RPMI8226 (cell line): ENCODE measurements at places on chromosomes 7 and 10.
A peak's percentile ranks its signal among the peaks of the same experiment; 100 is the strongest.

GRCh38 chr10:60346661-60347060 lies 43.0 kb downstream of the ANK3 start:
- no peak for DNase-seq

GRCh38 chr7:127150543-127150942 lies 102.2 kb downstream of the GRM8 start:
- no peak for DNase-seq

GRCh38 chr7:30186725-30187124 lies 51.9 kb downstream of the MTURN start:
- no peak for DNase-seq

DNA sequence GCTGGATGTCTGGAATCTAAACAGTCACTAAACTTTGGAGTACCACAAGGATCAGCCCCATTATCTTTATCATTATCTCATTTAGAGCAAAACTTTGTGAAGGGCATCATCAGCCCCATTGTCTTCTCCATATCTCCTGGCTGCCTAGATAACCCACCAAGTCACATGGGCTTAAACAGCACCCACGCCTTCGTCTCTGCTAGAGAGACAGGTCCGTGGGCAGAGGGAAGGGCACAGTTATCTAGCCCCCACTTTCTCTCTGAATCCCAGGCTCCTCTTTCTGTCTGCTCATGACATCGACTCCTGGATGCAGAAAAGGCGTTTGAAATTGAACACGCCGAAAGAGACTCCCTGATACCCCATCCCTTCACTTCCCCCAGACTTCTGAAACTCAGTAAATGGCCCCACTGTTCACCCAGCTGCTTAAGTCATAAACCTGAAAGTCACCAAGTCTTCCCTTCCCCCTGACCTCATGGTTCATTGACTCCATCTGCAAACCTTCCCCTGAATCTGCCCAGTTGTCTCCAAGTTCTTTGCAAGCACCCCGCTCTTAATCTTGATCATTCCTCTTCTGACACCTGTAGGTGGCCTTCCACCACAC lies 20.9 kb upstream of the PARD3 start:
- DNase-seq, result no peak

- DNase-seq, result no peak
These were observed 8.1 kb upstream of the REPIN1 start for GRCh38 chr7:150360363-150361058.

DNA sequence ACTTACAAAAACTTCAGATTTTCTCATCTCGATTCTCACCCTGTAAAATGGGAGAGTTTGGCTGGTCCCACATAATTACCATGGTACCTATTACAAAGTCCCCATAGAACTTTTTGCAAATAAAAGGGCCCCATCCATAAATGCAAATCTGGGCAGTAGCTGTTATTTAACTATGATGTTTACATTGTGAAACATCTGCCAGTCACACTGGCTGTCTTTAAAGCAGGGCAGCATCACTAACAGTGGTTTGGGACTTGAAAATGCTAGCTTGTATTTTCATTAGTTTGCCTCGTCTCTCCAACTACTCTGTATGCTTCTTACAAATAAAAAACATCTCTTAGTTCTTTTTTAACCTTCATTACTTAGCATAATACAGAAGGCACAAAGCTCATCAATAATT lies 240.7 kb downstream of the FZD1 start:
- no peak for DNase-seq

DNA sequence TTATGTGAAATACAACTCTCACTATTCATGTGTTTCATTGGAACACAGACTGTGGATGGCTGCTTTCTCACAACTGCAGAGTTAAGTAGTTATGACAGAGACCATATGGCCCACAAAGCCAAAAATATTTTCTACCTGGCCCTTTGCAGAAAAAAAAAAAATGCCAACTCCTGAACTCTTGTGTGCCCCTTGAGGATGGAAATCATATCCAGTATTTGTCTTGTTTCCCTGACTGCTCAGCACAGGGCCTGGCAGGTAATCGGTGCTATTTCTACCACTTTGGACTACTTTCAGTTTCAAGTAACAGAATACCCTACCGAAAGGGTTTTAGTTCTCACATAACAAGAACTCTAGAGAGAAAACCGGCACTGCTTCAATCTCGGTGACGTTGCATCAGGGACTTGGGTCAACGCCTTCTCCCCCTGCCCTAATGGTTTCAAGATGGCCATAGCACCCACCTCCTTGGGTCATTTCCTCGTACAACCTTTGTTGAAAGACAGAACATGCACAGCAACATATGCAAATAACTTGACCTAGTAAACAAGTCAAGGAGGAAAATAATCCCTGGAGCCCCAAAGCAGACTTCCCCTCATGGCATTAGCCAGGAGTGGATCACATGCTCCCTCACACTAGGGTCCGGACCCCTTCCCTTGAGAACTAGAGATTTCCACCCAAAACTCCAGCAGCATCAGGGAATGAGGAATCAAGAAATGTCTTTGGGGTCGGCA lies 11.8 kb upstream of the GPNMB start:
- peak; percentile 88 for DNase-seq

DNA sequence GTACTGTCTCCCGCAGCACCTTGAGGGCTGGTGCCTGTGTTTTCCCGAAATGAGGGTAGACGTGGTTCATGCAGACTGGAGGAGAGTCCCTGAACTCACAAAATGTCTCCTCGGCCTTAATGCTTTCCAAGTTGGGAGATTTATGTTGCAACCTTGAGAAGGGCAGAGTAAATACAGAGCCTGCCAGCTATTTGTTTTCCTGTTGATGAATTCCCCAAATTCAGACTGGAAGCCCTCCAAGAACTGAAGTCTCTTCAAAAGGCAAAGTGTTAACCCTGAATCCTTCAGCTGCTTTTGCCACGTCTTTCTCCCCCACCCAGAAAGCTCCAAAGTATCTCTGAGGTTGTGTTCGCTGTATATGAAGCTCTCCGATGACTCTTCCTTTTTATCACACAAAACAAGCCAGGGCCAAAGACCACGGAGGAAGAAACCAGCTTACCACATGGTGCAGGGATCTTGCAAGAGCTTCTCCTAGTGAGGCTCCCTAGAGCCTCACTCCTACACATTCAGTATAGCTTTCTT lies 254.7 kb upstream of the NFE2L3 start:
- no peak for DNase-seq

GRCh38 chr7:6442114-6442513 lies 5.6 kb downstream of the DAGLB start:
- no peak for DNase-seq

GRCh38 chr7:37549076-37549931 lies 100.6 kb upstream of the ELMO1 start:
- DNase-seq, result no peak

DNA sequence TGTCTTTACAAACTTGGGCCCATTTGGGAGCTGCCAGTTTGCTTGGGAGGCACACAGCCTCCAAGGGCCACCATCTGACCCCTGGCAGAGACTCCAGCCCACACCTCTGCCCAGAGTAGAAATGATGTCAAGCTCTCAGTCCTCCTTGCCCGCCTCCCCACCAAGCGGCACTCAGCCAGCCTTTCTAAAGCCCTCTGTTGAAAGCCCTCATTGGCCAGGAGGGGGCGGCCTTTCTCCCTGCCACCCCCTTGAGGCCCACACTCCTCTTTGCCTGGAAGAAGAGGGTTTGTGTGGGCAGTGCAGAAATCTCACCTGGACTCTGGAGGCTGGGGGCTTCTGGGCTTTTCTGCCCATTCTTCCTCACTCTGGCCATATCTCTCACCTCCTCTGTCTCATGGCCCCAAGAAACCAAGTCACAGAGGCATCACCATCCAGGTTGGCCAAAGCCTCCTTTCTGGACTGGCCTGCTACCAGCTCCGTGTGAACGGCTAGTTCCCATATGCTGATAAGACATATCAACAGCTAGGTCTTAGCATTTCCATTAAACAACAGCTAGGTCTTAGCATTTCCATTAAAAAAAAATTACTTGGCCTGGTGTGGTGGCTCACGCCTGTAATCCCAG lies 36.1 kb downstream of the UBTD1 start:
- peak; percentile 46 for DNase-seq

GRCh38 chr10:3414667-3415023 lies 242.1 kb upstream of the PITRM1 start:
- no peak for DNase-seq

GRCh38 chr7:32250003-32250402 lies 179.8 kb upstream of the PDE1C start:
- DNase-seq, result no peak

GRCh38 chr10:120177330-120177729 lies 279.7 kb upstream of the PLPP4 start:
- DNase-seq, result no peak

DNA sequence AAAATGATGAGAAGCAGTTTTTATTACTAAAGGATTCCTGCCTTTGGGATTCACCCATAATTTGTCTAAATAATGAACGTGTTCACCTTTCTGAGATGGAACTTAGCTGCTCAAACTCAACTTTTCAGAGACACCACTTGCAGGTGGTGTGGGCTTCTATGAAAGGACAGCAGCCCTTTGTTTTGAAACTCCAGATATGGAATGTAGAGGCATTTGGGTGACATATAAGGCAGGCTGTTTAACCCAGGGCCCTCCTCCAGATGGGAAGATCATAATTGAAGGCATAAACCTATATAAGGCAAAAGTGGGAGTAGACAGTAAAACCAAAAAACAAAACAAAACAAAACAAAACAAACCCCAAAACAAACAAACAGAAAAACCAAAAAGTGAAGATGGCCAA lies 11.9 kb upstream of the HUS1 start:
- DNase-seq, result no peak

DNA sequence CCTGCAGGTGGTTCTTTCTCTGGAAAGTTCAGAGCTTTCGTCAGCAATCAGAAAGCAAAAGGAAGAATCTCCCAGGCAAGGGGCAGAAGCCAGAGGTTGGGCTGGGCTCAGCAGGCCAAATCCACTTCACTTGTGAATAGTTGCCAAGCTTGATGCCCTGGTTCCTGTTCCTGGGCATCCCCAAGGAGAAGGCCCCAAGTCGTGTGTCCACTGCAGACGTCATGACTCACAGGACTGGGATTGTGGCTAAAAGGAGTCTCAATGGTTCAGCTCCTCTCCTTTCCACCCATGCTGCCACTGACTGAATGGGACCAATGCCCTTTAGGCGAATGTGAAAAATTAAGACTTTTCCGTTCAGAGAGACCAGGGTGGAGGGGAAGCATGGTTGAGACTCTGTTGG lies 38.6 kb upstream of the TRIM8 start:
- DNase-seq, result no peak

DNA sequence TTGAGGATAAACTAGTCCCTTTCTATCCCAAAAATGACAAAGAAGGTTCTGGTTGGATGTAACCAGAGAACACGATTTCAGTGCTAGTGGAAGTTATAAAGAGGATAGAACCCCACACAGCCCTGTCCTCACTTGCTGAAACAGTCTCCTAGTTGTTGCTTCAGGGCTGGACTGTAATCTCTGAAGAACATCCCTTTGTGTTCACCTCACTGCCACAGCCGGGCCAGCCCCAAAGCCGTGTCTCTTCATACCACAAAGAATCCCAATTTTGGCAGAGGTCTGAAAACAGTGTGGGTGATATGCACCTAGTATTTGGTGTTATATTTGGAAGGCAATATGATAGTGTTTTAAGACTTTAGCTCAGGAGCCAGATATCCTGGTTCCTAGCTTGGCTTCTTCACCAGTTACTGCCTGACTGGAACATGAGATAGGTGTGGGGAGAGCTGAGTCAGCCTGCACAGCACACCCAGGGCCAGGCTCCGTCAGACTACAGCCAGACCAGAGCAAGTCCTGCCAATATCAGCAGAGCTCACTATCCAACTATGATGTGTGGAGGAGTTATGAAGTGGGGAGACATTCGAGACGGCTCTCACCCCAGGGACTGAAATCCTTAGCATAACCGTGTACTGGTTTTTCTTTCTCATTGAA lies 21.2 kb downstream of the CYP3A4 start:
- DNase-seq, result no peak

- no peak for DNase-seq
These were observed 157.5 kb upstream of the KLF14 start for GRCh38 chr7:130891254-130892094.

GRCh38 chr7:116328161-116328560 lies 117.8 kb downstream of the TES start:
- no peak for DNase-seq

GRCh38 chr7:37920305-37920848 lies at the start of gene EPDR1:
Gene EPDR1, plus strand, starts transcription at chr7:37920640. Its CDS starts 300 bp downstream, at chr7:37920940.
- peak; percentile 84 for DNase-seq

DNA sequence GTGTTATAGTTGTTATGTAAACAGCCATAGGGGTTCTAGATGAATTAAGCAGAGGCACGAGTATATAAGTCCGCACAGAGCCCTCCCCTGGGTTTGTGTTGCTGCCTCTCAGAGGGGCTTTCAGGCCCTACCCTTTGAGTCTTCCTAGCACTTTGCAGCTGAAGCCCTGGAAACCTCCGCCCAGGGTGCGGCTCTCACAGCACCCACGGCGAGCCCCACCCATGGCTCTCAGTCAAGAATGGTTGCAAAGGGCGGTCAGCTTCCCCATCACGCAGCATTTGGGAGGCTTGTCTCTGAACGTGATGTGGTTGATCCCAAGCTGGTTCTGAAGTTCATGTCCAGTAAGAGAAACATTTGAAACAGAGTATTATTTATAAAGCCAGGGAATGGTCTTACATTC lies 18.8 kb upstream of the INSIG1 start:
- DNase-seq, result no peak

- DNase-seq, result peak; percentile 61
These were observed 98.7 kb downstream of the CTBP2 start for GRCh38 chr10:125061557-125062226.
